ENCODE measurements at places on chromosomes 11 and 22.

DNA sequence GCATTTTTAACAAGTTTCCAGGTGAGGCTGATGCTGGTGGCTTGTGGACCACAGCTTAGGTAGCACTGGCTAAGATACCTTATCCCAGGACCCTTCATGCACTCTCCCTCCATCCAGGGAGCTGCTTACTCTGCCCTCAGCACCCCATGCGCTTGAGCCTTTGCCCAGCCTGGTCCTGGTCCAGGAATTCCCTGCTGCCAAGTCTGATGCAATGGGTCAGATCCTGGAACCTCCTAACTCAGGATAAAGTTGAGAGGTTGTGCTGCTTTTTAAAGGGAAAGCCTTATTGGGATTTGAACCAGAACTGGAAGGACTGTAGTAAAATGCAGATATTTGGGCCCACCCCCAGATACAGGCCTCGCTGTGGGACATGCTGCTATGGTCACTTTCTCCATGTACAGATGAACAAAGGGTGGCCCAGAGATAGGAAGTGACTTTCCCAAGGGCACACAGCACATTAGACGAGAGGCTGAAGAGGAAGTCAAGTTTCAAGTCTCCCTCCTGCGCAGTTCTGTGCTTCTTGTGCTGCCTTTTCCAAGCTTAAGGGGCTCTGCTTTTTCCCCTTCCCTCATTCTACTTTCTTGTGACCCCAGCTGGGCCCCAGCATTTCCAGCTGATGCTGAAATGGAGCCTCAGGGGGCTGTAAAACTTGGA is 824 bp upstream of the LGALS12 start:
- peak; percentile 41 for DNase-seq

DNA sequence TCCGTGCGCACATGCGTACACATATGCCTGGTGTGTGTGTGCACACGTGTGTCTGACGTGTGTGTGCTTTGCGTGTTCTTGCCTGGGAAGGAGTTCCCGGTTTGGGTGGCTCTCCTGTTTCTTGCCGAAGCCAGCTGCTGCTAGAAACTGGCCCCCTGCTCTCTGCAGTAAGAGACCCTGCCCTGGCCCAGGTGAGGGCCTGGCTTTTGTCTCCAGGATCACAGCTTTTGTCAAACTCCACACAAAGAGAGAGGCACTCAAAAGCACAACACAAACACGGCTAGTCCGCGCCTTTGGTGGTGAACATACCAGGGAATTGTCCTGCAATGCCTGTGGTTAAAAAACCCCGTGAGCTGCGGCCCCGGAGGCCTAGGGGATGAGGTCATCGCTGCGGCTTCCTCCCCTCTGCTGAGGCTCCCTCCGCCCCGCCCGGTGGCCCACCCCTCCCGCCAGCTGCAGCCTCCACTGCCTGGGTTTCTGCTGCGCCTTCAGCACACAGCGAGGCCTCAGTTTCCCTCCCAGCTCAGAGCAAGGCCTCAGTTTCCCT is 88.9 kb downstream of the KCNQ1 start:
- no peak for DNase-seq

GRCh38 chr11:115042002-115042401 is 363.7 kb downstream of the NXPE2 start:
- no peak for DNase-seq

GRCh38 chr11:16981651-16982194 is 32.5 kb downstream of the PLEKHA7 start:
- DNase-seq: no peak

DNA sequence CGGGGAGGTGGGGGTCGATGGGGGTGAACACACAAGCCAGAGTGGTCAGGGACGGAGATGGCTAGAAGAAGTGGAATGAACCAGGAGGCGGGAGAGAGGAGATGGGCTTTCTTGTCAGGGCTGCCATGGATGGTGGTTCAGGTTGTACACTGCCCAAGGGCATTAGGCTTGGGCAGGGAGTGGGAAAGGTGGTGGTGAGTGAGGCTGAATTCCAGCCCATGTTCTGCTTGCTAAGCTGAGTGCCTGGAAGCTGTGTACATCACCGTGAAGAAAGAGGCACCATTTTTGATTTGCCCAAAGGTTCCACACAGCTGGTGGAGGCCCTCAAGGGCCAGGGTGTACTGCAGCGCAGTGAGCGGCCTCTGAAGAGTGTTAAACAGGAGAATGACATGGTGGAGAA is 16.9 kb downstream of the IL2RB start:
- no peak for DNase-seq

- DNase-seq: no peak
Measured at GRCh38 chr11:22734628-22735345, 68.4 kb downstream of the GAS2 start.

- DNase-seq: peak; percentile 50
Measured at GRCh38 chr22:36977947-36978660, 41.1 kb downstream of the TST start.

GRCh38 chr11:73198677-73199076 is 19.4 kb upstream of the P2RY2 start:
- no peak for DNase-seq

- no peak for DNase-seq
Measured at GRCh38 chr22:32911503-32911902, 110.0 kb downstream of the TIMP3 start.

- DNase-seq: no peak
Measured at GRCh38 chr22:37418627-37419369, 8.5 kb downstream of the ELFN2 start.

- DNase-seq: no peak
Measured at GRCh38 chr11:34427186-34427805, 11.4 kb upstream of the CAT start.

- no peak for DNase-seq
Measured at GRCh38 chr11:12220305-12220704, 109.9 kb downstream of the MICAL2 start.

DNA sequence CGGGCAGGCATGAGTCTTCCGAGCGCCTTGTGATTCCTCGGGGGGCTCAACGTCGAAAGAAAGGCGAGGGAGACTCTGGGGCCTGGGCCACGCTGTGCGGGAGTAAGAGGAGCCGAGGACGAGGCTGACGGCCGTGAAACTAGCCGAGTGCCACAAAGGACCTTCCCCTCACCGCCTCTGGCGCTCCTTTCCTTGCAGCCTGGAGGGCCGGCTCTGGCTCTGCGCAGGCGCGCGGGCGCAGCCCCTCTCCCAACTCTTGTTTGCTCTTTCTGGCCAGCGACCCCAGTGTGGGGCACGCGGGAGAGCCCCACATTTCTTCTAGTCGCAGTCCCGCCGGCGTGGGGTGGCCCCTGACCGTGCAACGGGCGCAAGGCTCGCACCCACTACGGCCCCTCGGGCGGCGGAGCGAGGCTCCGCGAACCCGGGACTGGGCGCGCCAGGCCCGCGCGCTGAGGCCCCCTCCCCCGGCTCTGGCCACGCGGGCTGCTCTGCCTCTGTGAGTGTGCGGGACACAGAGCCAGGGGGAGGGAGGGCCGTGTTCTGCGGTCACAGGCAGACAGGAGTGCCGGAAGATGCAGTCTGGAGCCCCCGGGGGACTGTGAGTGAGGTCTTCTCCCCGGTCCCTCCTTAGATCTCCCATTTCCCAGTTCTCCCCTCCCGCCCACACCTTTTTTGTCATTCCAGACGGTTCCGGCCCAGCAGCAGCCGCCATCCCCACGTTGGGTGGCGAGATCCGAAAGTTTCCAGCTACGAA is 1.0 kb upstream of the TOB2 start:
- no peak for DNase-seq

DNA sequence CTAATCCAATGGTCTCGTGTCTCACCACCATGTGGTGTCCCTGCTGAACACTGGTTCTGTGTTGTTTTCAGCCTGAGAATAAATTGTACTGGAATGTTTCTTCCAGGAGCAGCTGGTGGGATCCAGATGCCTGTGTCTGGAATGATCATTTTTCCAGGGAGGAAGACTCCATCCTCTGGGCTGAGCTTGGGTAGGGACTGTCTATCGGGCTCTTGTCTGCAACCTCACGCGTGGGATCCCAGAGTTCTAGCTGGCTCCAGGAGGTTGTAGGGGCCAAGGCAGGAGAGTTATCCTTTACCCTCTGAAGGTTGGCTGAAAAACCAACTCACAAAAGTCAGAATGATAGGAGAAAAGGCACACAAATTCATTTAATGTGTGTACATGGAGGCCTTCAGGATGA is 144.1 kb upstream of the B3GAT1 start:
- no peak for DNase-seq

DNA sequence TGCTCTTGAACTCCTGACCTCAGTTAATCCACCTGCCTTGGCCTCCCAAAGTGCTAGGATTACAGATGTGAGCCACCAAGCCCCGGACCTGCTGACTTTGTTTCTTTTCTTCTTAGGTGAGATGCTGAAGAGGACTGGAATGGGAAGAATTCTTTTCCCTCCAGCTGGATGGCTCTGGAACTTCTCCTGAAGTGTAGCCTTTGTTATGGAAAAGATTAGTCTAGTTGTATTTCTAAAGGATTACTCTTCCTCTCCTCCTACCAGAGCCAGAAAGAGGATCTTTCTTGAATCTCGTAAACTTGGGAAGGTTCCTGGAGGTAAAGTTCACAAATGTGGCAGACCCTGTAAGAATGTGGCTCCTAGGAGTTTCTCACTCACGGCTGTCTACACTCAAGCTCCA is 95.4 kb upstream of the LARGE1 start:
- DNase-seq: no peak

- DNase-seq: peak; percentile 82
Measured at GRCh38 chr11:111946499-111946898, 9.4 kb downstream of the DIXDC1 start.

DNA sequence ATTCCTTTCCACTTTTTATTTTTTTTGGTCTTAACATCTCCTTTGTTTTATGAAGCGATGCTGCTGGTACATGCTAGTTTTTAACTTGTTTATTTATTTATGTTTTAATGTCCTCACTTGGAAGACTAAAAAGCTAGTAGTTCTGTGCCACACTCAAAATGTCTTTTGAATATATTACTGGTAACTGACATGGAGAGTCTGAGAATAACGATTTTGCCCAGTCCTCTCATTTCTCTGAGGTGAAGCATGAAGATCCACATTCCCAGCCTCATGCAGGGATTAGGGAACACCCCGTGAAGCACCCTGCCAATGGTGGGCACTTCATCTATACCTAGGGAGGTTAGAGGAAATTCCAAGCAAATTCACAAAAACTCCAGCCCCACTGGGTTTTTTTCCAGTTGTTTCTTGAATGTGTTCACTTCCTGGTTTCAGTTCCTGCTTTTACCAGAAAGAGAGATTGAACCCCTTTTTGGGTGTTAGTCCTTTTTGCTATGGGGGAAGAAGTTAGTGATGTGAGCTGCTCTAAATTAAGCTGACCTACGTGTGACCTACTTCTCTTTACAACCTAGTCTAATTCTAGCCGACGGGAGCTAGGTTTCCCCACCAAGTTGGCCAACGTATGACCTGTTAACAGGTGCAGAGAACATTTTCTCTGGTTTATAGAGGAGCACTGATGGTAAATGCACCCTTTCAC is 106.1 kb downstream of the SLC1A2 start:
- no peak for DNase-seq

DNA sequence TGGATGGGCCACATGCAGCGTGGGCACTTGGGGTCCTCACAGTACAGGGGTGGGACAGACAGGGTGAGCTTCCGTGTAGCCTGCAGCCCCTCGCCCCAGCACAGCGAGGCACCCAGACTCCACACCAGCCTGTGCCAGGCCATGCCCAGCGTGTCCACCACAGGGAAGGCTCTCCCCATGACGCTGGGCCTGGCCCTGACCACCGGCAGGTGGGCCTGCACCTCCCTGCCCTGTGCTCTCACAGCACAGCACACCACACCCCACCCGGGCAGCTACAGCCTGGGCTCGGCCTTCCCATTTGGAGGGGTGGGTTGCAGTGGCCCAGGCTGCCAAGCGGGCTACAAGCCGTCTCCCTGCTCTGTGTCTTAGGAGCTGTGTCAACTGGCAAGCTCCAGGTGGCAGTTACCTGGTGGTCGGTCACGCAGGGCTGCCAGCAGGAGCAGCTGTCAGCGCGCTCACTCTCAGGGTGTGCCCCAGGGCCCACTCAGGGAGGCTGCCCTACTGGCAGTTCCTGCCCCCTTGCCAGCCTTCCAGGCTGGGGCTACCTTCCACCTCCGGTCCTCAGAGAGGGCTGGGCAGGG is 4.6 kb downstream of the MOB2 start:
- DNase-seq: no peak

DNA sequence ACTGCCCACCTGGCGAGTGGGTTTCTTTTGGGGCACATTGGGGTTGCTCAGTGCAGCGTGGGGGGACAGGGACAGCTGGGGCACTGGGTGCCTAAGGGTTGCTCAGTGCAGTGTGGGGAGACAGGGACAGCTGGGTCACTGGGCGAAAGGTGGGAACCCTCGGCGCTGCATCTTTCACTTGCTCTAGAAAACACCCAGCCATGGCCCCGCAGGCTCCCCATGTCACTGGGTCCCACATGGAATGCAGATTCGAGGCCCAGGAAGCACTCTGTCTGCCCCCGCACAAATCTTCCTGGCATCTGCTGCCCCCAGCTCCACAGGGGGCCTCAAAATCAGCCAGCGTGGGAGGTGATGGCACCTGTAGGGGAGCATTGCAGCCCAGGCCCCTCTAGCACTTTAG is 229.3 kb downstream of the BRD1 start:
- no peak for DNase-seq

- no peak for DNase-seq
Measured at GRCh38 chr11:79404325-79404724, 36.5 kb downstream of the TENM4 start.

DNA sequence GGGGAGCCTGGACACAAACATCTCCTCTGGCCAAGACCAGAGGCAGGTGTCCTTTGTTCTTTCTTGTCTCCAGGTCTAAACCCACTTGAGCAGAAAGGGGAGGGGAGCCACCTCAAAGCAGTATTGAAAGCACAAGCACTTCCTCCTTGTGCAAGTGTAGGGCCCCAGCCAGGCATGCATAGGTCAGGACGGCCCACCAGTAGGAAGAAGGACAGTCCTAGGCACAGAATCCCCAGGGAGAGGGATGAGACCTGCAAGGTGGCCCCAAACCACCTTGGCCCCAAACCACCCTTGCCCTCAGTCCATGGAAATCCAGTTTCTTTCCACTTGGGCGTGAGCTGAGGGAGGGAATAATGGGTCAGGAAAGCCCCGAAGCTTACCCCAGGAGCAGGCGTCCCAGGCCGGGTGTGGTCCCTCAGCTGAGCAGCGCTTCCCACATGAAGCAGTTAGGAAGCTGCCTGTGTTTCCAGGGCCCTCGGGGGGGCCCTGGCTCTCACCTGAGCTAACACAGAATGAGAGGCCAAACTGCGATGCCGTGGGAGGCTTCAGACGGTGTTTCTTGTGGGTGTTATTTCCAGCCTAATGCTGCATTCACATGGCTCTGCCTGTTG is 20.4 kb upstream of the IGSF9B start:
- no peak for DNase-seq

Measured in LNCaP clone FGC (cell line).